ENCODE measurements at places on chromosomes 4 and X. TPM values are rescaled to one million over a fixed set of nuclear protein-coding genes. Genes with fewer than 3 reads are reported as not detected.

The NXF3 gene
- total RNA-seq = 1.7 TPM

The CDX4 gene
- total RNA-seq = not detected

- peak overlapping the region; percentile 45 for H3K27ac ChIP-seq
- peaks cover 11% of the 10 kb centered on the region for H3K27me3 ChIP-seq
- no peaks in the 10 kb centered on the region for H3K36me3 ChIP-seq
- peaks cover 2% of the 10 kb centered on the region for H3K4me1 ChIP-seq
- DNase-seq = no peak
- H3K4me3 ChIP-seq = no peak overlapping the region
Measured at GRCh38 chrX:10482261-10482660, 138.1 kb downstream of the MID1 start.

- H3K36me3 ChIP-seq = peaks cover 2% of the 10 kb centered on the region
- no peak for DNase-seq
- peak overlapping the region; percentile 92 for H3K27ac ChIP-seq
- H3K27me3 ChIP-seq = no peaks in the 10 kb centered on the region
- no peaks in the 10 kb centered on the region for H3K4me1 ChIP-seq
Measured at GRCh38 chrX:55490121-55490520, 473 bp upstream of the USP51 start.

GRCh38 chrX:68710870-68711576, 63.6 kb downstream of the STARD8 start:
- no peaks in the 10 kb centered on the region for H3K27me3 ChIP-seq
- peak overlapping the region; percentile 27 for H3K27ac ChIP-seq
- peaks cover 7% of the 10 kb centered on the region for H3K36me3 ChIP-seq
- H3K4me3 ChIP-seq = no peak overlapping the region
